ENCODE measurements at places on chromosomes 12 and 14.

- no peak for DNase-seq
Measured at GRCh38 chr14:19775587-19775986, 2.3 kb downstream of the OR4M1 start.

DNA sequence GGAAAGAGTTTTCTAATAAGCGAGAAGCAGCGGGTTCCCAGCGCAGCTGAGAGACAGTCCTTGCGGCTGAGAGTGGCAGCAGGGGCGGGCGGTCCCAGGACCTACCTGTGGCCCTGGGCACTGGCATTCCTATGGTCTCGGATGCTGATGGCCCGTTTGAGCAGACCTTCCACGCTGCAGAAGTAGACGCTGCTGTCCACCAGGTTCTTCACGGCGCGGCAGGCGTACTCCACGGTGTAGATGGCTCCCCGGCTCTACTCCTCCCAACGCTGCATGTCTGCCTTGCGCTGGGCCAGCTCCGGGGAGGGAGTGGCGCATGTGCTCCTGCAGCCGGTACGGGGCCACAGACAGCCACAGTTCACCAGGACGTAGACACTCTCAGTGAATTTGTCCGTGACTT, 21.8 kb upstream of the PLEKHA5 start:
- DNase-seq, result no peak

- no peak for DNase-seq
Measured at GRCh38 chr12:52232203-52232673, 805 bp upstream of the KRT7 start.

- DNase-seq, result no peak
Measured at GRCh38 chr14:53786045-53786444, 170.6 kb downstream of the BMP4 start.

DNA sequence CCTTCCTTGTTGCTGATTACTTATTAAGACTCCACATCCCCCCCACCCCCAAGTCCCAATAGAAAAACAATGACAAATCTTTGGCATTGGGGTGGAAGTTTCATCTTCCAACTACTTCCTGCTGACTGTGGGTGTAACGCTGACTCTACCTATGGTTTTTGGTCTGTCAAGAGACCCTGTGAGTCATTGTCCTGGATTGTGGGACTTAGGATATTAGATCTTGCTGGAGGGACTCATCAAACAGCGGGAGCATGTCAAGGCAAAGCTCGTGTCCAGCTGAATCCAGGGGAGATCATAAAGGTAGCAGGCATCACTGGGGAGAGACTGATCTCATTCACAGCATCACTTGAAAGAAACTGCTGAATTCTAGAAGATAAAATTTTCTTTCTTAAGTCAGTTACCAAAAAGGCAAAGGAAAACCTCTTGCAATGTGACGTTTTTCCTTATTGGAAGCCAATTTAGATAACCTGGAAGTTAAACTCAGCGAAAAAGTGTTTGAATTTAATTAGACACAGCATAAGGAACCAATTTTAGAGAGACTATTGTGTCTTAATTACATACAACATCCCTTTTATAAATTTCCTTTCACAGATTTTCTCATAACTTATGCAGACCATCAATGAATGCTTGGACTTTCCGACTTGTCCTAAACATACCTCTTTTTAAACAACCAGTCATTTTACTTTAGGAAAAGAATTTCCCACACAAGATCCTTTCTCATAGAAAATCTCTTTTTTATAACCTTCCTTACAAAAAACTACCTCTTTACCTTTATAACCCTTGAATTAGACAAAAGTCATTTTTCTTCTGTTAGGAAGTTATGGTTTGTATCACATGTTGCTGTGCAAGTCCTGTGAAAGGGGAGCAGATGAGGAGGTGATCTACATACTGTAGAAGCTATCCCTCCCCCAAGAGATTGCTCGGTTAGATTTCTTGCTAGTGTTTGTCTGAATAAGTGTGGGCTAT, 94.6 kb upstream of the SCAF11 start:
- DNase-seq, result no peak

GRCh38 chr12:97363693-97364092, 98.9 kb upstream of the RMST start:
- no peak for DNase-seq

DNA sequence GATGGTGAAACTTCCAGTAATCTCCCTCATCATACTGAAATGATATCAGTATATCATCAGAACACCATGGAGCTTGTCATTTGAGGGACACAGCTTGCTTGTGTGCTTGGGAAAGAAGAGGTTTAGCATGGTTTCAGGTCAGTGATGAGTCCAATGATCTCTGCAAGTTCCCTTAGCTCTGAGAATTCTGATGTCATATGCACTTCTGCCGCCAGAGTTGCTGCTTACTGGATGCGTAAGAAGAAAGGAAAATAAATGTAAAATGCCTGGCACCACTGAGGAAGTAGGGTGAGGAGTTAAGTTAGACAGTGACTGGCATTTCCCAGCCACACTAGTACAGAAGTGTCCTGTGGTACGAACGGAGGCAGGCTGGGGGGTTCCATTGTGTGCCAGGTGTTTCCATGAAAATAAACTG, 22.6 kb downstream of the PRKCH start:
- no peak for DNase-seq

- DNase-seq, result no peak
Measured at GRCh38 chr14:73368616-73369015, 89.7 kb downstream of the NUMB start.
